ENCODE measurements at places on chromosomes 4 and X.

- DNase-seq = no peak
These were observed 7.7 kb upstream of the ARHGEF38 start for GRCh38 chr4:105544520-105545286.

DNA sequence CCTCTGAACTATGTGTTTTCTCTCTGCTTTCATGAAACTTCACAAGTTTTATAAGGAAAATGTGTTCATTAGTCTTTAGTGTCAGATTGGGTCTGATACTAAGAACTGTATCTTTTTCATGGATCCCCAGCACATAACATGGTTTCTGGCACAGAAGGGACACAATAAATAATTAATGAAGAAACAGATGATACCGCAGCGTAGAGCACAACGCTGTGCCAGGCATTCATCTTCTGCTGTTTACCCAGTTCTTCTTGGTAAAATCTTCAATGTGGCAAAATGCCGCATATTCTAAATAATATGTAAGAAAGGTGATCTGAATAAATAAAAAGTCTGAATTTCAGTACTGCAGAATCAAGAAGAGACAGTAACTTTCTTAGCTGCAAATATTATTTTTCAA is 12.3 kb downstream of the SCARB2 start:
- no peak for DNase-seq

DNA sequence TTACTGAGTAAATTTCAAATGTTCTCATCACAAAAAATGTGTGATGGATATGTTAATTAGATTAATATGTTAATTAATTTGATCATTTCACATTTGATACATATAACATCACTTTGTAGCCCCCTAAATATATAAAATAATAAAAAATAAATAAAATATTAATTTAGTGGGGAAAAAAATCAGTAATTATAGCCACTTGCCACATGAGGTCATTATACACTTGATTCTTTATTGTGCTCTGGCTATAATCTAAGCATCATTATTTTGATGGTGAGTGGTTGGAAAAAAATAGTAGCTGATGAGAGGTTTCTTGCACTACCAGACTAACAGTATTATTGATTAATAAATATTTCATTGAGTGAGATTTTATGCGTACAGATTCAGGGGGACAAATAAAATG is 57.4 kb downstream of the DCK start:
- no peak for DNase-seq

DNA sequence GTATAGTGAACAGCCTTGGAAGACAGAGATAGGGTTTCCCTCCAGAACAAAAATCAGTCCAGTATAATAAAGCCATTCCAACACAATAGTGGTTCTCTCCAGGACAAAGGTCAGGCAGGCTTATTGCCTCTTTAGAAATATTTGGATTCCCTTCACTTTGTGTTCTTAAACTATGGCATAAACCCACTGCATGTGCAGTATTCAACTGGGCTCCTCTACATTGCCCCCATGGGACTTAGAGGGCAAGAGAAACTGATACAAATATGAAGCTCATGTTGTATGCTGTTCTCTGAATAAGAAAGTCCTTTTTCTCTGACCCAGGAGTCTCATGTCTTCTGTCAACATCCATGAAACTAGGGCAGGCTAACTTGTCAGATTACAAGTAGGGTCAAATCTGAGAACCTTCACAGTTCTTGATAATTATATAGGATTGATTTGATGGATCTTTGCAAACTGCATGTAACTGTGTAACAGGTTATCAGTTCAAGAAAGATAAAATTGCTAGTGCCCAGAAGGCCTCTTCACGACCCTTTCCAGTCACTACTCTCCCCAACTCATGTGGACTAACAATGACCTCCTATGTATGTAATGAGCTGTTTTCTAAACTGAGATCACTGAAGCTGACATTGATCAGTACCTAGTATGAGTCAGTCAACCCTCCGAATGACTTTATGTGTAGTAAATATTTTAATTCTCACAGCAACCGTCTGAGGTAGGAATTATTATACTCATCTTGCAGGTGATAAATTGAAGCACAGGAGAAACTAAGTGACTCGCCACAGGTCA is 31.9 kb upstream of the FAM9C start:
- DNase-seq = no peak

GRCh38 chr4:165248102-165248501 is 40.7 kb downstream of the KLHL2 start:
- DNase-seq = no peak

DNA sequence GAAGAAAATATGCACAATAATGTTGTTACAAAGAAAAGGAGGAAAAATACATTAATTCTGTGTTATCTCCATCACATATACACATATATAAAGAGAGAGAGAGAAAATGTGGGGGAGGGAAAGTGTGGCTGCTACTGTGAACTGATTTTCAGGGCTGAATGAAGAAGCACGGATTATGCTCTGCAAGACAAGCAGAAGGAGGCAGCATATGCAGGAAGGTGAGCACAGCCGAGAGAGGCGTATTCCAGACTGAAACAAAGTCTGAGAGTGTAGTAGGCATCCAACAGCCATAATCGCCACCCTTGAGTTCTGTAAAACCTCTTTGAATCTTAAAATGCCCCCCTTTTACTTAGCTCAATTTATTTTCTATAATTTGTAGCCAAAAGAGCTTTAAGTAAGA is 1081.8 kb upstream of the GRID2 start:
- no peak for DNase-seq

DNA sequence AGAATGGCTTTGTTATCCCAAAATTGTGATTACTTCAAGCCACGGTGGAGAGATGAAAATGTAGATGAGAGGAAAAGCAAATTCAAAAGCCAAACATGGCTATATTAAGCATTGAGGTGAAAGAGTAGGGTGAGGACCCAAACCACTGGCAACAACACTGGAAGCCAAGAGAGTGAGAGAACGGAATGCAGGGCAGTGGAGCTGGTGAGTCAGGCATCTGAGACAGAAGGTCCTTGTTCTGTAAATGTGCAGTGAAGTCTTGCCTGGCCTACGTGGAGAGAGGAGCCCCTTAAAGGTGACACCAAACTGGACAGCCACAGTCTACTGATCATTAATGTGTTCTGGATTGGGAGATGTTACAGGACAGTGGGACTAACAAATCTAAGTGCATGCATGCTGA is 22.8 kb upstream of the SEC24B start:
- no peak for DNase-seq

DNA sequence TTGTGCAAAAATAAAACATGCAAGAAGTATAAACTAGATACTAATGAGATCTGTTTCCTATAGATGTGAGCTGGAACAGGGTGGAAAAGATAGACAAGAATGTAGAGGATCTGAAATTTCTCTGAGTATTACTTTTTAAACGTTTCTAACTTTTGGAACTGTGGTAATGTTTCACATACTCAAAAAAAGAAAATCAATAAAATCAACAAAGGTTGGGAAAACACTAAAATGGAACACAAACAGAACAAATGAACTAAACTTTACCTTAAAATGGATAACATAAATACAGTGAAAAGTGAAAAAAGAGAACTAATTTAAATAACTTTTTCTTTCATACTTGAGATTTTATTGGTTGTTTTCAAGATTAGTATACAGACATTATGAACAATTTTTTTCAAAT is 32.0 kb upstream of the MBNL3 start:
- DNase-seq = no peak

- DNase-seq = no peak
These were observed 977.8 kb upstream of the TENM3 start for GRCh38 chr4:181265370-181265769.

DNA sequence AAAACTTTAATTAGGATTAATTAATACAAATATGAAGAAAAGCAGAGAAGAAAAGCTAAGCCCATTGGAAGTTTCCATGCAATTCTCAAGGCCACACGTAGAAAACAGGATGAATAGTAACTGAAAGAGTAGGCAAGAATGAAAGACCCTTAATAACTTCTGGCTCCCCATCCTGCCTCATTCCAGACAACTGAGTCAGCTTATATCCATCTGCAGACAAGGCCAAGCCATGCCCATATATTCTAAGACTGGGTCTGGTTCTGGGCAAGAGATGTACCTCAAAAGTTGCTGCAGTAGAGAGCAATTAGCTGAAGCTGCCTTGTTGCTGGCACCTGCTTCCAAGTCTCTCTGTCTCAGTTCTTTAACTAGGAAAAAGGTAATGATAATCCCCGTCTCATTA is 244.1 kb downstream of the GPC3 start:
- DNase-seq = no peak

DNA sequence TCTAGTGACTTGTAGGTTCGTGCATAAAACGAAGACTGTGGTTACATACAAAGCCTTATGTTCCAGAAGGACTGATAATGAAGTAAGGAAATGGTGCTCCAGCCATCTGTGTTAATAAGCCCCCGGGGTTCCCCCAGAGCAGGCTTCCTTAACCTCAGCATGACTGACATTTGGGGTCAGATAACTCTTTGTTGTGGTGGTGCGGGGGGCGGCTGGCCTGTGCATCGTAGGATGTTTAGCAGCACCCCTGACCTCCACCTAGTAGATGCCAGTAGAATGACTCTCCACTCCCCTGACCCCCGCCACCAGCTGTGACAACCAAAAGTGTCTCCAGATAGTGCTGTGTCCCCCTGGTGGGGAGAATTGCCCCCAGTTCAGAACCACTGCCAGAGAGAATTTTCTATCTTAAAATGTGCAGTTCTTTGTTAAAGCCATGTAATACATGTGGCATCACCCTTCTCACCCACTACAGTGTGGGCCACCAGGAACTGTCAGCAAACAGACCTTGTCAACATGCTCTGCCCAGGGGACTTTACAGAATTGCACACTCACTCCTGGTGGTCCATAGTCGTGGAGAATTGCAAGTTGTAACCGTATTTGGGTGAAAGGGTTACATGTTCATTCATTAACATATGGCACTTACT is 7.5 kb downstream of the SH3KBP1 start:
- DNase-seq = no peak

GRCh38 chr4:61204353-61205060 is 4.4 kb downstream of the ADGRL3 start:
- DNase-seq = no peak

DNA sequence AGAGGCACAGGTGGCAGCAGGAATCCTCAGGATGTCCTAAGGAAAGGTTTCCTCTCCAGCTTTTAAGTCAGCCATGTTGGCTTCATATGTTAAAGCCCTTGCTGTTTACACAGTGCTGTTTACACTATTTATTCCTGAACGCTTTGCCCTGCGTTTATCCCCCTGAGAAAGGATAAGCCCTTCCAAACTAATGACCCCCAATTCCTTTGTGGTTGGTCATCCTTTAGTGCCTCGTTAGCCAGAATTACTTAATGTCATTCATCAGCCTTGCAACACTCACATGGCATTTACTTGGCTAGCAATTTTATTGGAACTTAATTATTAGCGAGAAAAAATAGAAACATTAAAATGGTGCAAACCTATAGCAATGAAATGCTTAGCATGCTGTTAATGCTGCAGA is 23.8 kb downstream of the VCX2 start:
- DNase-seq = no peak

DNA sequence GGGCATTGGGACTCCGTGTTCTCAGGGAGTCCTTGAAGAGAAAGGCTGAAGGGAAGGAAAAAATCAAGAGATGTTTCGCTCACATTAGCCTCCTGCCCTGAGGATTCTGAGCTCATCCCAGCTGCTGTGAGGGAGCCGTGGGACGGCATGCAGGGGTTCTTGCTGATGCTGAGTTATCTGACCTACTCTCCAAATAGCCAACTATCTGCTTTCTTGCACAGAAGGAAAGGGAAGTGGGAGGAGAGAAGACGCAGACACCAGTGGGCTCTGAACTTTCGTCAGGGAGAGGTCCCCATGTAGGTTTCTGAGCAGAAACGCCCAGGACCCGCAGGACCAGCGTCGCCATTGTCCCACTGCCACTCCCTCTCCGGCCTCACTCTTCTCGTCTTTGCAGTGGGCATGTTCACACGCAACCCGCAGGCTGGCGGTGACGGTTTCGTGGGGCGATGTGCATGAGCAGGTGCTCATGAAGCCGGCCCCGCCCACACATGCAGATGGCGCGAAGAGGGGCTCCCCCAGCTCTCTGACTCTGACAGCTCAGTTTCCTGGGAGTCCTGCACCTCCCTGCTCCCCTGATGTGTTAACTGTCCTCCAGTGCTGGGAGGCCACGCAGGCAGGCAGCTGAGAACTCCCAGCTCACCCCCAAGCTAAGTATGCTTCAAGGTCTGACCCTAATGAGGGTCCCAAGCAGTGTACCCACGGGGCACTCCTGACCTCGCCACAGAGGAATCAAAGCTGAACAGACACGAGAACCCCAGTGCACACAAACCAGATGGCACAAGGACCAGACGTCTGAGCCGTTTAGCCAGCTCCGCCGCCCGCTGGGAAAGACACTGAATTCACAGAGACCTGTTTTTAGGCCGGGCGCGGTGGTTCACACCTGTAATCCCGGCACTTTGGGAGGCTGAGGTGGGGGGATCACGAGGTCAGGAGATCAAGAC is 13.6 kb upstream of the ABLIM2 start:
- no peak for DNase-seq

GRCh38 chrX:39921838-39922237 is 175.9 kb downstream of the BCOR start:
- DNase-seq = no peak

GRCh38 chr4:103098341-103098740 is 1.3 kb downstream of the BDH2 start:
- no peak for DNase-seq

GRCh38 chrX:46268412-46268811 is 276.8 kb downstream of the ZNF674 start:
- DNase-seq = no peak

DNA sequence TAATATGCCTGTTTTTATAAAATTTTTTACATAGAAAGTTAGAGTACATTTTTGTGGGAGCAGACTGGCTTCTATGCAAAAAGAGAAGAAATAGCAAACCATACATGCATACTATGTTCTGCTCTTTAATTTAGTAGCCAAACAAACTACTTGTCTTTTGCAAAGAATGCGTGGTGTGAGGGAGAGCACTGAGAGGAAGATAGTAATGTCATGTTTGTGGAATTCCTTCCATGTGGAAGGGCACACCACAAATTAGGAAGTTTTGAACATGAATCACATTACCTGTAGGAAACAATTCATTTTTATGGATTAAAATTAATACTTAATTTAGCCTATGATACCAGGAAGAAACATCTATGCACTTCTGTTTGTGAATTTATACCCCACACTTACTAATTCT is 1529.1 kb upstream of the ADGRL3 start:
- DNase-seq = no peak

- DNase-seq = no peak
These were observed 94.0 kb upstream of the ATP8A1 start for GRCh38 chr4:42750856-42751255.

- no peak for DNase-seq
These were observed 41.6 kb upstream of the GIMD1 start for GRCh38 chr4:106409901-106410889.

- no peak for DNase-seq
These were observed 15.7 kb downstream of the DAPP1 start for GRCh38 chr4:99832321-99832720.

GRCh38 chr4:36677874-36678273 is 396.5 kb downstream of the DTHD1 start:
- no peak for DNase-seq

DNA sequence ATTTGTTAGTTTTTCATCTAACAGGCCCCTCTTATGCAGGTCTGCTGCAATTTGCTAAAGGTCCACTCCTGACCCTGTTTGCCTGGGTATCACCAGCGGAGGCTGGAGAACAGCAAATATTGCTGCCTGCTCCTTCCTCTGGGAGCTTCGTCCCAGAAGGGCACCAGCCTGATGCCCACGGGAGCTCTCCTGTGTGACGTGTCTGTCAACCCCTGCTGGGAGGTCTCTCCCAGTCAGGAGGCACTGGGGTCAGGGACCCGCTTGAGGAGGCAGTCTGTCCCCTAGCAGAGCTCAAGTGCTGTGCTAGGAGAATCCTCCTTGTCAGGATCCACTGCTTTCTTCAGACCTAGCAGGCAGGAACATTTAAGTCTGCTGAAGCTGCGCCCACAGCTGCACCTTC is 30.5 kb downstream of the ATRX start:
- DNase-seq = no peak

GRCh38 chr4:42371305-42372252 is 25.7 kb upstream of the SHISA3 start:
- DNase-seq = peak; percentile 7
